ENCODE measurements at places on chromosomes 2 and 18.

DNA sequence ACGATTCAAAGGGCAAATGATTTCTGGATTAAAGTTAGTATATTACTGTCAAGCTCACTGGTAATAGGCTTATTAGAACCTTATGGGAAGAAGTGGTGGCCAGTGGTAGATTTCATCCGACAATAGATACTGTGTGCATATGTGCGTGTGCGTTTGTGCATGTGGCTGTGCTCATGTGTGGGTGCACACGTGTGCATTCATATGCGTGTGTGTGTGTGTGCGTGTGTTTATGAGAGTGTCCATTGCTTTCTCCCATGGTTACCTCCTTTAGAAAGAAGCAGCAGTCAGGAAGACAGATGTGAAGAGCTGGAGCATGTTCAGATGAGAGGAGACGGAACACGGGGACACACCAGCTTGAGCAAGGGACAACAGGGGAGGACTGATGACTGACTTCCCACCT, 8.9 kb upstream of the MROH2A start:
- DNase-seq, result no peak

- peak; percentile 52 for DNase-seq
Observed at GRCh38 chr2:64524604-64525316, 632 bp downstream of the AFTPH start.

- no peak for DNase-seq
Observed at GRCh38 chr18:33733376-33733775, 155.4 kb downstream of the ASXL3 start.

GRCh38 chr2:25491966-25492532, 150.3 kb upstream of the DNMT3A start:
- no peak for DNase-seq

- peak; percentile 46 for DNase-seq
Observed at GRCh38 chr2:174577967-174578589, 19.5 kb downstream of the WIPF1 start.

GRCh38 chr2:65372619-65373018, 59.8 kb downstream of the SPRED2 start:
- no peak for DNase-seq

- DNase-seq, result no peak
Observed at GRCh38 chr2:238563551-238563950, 136.8 kb downstream of the ASB1 start.

- DNase-seq, result no peak
Observed at GRCh38 chr2:149422337-149422990, 92.1 kb downstream of the LYPD6 start.

GRCh38 chr2:215918901-215919599, 94.3 kb downstream of the MREG start:
- no peak for DNase-seq

DNA sequence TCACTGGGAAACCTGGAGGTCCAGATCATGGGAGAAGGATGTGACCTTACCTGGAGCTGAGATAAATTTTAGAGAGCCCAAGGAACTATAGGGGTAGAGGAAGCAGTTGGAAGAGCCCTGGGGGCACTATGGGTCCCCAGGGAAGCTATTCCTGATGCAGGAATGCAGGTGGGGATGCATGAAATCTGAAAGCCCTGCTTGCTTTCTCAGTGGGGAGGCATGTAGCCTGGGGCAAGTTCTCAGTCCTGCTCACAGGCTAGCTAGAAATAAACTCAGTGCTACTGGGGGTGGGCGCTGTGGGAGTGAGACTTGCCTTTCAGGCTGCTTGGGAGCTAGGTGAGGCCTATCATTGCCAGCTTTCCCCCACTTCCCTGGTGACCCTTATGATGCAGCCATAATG, 499.7 kb downstream of the PTH2R start:
- DNase-seq, result no peak

DNA sequence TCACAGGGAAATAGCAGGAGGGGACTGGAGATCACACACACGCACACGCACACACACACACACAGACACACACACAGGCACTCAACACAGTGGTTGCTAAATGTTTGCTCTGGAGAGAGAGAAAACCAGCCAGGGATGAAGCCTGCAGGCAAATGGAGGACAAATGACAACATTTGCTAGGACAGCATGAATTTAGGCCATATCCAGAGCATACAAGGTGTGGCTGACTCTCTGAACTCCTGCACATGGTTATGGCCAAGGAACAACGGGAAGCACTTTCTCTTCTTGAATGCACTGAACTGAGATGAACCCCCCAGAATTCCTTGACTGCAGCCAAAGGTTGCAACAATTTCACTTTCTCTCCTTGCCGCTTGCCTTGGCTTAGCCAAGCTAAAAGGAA, 230.0 kb upstream of the RASGRP3 start:
- no peak for DNase-seq

GRCh38 chr2:150735894-150736498, 248.5 kb upstream of the RND3 start:
- no peak for DNase-seq

DNA sequence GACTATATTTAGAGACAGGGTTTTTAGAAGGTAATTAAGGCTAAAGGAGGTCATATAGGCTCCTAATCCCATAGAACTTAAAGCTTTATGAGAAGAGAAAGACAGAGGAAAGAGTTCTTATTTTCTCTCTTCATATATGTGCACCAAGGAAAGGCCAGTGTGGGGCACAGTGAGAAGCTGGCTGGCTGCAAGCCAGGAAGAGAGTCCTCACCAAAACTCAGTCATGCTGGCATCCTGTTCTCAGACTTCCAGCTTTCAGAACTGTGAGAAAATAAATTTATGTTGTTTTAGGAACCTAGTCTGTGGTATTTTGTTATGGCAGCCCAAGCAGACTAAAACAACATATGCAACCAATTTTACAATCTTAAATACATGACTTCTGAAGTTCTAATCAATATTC, 31.5 kb upstream of the ATIC start:
- no peak for DNase-seq

DNA sequence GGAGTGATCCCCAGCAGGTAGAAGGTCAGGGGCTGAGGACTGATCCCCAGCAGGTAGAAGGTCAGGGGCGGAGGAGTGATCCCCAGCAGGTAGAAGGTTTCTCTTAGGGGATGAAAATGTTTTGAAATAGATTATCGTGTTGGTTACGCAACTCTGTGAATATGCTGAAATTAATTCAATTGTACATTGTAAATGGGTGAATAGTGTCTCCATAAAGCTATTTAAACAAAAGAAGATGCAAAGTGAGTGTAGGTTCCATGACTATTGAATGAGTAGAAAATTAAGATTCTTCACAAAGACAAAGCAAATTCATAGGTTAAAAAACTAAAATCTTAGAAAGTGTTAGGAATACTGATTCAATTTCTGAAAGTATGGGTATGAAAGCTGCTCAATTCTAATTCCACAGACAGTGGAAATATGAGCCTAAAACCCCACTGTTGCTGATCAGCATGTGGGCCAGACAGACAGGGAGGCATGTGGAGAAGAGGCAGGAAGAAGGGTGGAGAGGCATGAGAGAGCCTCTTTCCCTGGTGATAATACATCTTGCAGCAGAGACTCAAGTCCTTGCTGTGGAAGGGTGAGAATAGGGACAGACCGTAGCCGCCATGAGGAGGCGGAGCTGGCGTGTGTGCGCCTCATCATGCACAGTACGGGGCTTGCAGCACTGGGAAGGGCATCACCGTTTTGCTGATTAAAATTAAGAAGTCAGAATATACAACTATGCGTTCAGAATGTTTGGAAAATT, 85.9 kb upstream of the NFATC1 start:
- no peak for DNase-seq

- DNase-seq, result no peak
Observed at GRCh38 chr18:34866739-34867138, 156.6 kb downstream of the DTNA start.

- no peak for DNase-seq
Observed at GRCh38 chr18:6009756-6010155, 114.4 kb upstream of the TMEM200C start.

DNA sequence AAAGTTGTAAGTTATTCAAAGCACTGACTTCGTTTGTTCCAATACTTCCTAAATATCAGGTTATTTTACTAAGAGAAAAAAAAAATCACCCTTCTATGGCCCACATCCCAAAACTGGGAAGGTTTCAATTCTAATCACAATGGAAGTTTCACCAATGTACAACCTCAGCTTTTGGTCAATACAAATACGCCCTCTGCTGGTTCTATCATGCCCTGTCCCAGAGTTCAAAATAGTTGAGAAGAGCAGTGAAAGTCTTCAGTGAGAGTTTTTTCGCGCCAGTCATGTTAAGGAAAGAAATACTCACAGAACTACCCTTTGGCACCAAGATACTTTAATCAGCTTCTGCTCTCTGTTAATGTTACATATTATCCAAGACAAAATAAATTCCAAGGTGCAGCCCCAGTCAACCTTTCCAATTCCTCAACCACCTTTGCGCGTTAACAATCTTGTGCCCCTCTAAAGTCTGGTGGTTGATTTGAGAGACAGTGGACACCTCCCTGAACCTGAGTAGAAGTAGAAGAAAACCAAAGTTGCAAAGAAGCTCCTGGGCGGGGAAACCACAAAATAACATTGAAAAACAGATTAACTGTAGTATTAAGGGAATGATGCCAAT, 59.9 kb downstream of the SUMO1 start:
- peak; percentile 61 for DNase-seq

- no peak for DNase-seq
Observed at GRCh38 chr18:69230204-69230603, 170.5 kb upstream of the DOK6 start.

GRCh38 chr2:64439194-64439593, 14.8 kb upstream of the LGALSL start:
- DNase-seq, result no peak

DNA sequence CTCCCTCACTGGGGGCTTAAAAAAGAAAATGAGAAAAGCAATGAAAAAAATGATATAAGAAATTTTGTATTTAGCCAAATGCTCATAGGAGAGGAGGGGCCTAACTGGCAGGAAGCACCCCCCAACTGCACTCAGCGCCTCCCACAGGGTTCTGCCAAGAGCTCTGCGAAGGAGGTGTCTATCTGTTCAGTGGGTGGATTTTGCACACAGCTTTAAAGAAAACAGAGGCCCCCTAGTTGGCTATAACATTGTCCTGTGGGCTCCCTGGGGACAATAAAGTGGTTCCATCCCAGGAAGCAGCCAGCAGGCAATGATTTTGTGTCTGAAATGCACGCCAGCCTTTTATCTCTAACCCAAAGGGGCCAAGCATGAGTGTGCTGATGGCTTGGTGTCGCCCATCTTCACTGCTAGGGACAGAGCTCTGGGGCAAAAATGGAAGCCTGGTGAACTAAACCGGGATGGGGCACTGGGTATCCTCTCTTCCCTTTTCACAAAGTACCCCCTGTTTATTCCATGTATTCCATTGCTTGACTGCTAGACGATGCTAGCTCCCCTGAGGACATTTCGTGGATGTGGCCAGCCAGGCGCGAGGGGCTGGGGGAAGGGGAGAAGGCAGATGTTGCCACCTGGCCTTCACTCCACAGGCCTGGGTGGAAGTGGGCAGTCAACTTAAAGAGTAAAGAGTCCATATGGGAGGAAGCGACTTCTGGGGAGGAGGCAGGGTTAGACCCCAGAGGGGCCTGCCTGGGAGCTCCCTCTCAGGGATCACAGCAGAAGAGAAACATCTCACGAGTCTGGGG, 205.7 kb downstream of the CYP26B1 start:
- no peak for DNase-seq

DNA sequence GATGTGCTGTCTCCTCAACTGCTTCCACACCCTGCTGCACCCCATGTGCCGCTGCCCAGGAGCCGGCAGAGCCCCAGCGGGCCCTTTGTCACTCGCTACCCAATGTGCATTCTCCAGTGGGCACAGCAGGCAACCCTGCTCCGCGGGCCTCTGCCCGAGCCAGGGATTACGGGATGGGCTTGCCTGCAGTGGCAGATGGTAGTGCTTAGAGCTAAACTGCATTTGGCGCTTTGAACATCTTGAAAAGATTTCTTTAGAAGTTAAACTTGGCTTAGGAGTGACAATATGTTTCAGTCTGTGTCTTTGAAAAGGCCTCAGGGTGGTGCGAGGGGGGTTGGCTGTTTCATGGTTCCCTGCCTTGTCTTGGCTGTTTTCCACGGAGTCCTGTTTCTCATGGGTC, 84.0 kb upstream of the BOD1L2 start:
- no peak for DNase-seq

GRCh38 chr2:106165561-106165960, 28.5 kb downstream of the UXS1 start:
- no peak for DNase-seq

- no peak for DNase-seq
Observed at GRCh38 chr2:140584471-140584870, 1546.3 kb downstream of the LRP1B start.

DNA sequence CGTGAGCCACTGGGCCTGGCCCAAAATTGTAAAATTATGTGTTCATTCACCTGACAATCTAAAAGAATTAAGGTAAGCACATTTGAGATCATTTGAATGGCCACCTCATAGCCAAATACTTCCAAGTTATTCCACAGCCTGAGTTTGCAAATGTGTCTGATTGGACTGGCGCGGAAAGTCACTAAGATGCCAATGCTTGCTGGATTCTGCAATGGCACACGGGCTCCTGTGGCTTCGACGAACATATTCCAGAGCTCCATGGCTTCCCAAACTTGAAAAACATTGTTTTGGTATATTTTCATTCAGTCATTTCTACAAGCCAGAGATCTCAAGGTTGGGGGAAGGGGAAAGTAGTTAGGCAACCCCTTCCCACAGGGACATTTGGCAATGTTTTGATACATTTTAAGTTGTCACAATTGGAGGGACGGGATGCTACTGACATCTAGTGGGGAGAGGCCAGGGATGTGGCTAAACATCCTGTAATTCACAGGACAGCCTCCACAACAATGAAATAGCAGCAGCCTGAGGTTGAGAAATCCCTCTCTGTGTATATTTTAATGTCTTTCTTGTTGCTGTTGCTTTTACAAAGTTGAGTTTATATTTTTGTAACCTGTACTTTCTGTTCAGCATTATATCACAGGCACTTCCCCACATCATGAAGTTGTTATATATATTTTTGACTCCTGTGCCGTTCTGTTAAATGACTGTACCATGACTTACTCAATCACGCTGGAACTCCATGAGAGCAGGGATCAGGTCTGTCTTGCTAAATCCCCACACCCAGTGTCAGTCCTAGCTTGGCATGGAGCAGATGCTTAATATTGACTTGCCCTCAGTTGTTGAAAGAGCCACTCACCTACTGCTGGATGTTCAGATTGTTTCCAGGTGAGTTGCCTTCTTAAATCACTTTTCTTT, 56.9 kb downstream of the COL4A4 start:
- DNase-seq, result peak; percentile 52

GRCh38 chr2:172623249-172623965, 67.5 kb downstream of the PDK1 start:
- DNase-seq, result no peak

- DNase-seq, result no peak
Observed at GRCh38 chr2:44805401-44806235, 135.9 kb upstream of the SIX3 start.

- no peak for DNase-seq
Observed at GRCh38 chr2:164669291-164669690, 48.0 kb upstream of the GRB14 start.

- DNase-seq, result no peak
Observed at GRCh38 chr2:160194351-160194750, 5.7 kb downstream of the ITGB6 start.

DNA sequence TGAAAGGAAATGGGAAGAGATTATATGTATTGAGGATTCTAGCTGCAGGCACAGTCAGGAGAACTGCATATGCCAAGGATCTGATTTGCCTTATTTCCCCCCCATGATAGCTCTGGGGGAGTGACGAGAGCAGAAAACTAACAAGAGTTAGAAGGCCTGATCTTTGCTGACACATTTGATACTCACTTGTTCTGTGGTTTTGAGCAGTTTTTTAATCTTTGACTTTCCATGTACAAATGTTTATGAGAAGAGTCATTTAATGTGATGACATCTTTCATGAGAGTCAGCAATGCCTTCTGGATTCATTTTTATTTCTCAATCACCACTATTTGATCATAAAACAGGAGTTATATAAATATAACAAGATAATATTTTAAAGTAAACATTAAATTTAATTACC, 12.7 kb upstream of the SERPINB7 start:
- no peak for DNase-seq
